ENCODE measurements at places on chromosomes 1 and 21. TPM values are rescaled to one million over a fixed set of nuclear protein-coding genes. Genes with fewer than 3 reads are reported as not detected.

The DNASE2B gene
- not detected for total RNA-seq

The GUCA2A gene
- not detected for total RNA-seq

The ETV3L gene
- not detected for total RNA-seq

DNA sequence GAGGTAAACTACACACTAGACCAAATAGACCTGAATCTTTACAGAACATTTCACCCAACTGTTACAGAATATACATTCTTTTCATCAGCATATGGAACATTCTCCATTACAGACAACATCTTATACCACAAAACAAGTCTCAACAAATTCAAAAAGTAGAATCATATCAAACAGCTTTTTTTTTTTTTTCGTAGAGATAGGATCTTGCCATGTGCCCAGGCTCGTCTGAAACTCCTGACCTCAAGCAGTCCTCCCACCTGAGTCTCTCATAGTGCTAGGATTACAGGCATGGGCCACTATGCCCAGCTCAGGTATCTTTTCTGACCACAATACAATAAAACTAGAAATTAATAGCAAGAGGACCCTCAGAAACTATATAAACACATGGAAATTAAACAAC lies 36.5 kb downstream of the HSF2BP start:
- no peak for DNase-seq
- H3K36me3 ChIP-seq, result no peaks in the 10 kb centered on the region
- H3K27me3 ChIP-seq, result no peaks in the 10 kb centered on the region
- H3K4me1 ChIP-seq, result no peaks in the 10 kb centered on the region
- H3K4me3 ChIP-seq, result no peak overlapping the region

- H3K27ac ChIP-seq, result no peak overlapping the region
- H3K27me3 ChIP-seq, result no peaks in the 10 kb centered on the region
- no peak overlapping the region for H3K4me3 ChIP-seq
- no peaks in the 10 kb centered on the region for H3K36me3 ChIP-seq
- no peaks in the 10 kb centered on the region for H3K4me1 ChIP-seq
Observed at GRCh38 chr1:238624776-238625175, 734.1 kb upstream of the ZP4 start.

DNA sequence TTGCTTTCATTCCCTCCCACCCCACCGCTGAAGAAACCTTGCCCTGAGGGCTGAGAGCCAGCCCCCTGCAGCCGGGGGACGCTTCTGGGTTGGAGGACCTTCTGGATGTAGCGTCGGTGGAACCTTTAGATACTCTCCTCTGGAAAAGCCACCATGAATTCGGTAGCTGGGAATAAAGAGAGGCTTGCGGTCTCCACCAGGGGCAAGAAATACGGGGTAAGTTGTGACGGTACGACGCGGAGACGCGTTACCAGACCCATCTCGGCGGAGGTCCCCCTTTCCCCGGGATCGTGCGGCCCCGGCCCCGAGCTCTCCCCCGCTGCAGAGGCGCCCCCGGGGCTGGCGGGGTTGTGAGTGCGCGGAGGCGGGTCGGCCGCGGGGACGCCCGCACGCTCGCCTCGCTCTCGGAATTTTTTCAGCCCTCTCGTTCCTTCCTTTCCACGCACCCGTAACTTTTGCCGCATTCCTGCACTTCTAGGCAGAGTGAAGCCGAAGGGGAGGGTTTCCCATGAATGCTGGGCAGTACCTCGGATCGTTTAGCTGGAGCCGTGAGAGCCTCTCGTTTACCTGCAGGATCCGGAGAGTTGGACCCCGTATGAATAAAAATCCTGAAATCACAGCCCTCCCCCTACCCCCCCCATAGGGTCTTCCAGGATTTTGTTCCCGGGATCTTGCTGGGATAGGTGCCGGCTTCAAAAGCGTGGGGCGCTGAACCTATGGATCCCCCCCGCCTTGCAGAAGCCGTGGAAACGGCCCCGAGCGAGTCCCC lies 671 bp downstream of the KIF26B start:
- no peaks in the 10 kb centered on the region for H3K36me3 ChIP-seq
- H3K4me1 ChIP-seq, result peaks cover 23% of the 10 kb centered on the region
- peaks cover 30% of the 10 kb centered on the region for H3K27me3 ChIP-seq
- peak overlapping the region; percentile 61 for H3K4me3 ChIP-seq
- no peak for DNase-seq

- H3K36me3 ChIP-seq, result peaks cover 57% of the 10 kb centered on the region
- DNase-seq, result no peak
- no peak overlapping the region for H3K4me3 ChIP-seq
- peaks cover 25% of the 10 kb centered on the region for H3K4me1 ChIP-seq
Observed at GRCh38 chr1:222653178-222653827, 35.4 kb downstream of the MIA3 start.

DNA sequence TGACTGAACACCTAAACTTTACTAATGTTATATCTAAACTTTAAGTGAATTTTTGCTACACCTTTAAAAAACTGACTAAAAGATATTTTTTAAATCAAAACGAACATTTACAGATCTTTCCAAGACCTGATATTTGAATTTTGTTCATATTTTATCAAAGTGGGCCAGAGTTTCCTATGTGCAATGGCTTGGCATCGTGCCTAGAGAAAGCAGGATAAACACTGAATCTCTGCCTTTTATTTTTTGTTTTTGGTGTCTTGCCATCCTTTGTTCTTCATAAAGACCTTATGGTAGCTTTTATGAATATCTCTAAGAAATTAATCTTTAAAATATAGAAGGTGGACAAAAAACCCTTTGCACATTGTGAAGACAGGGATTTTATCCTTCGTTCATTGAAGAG lies 25.8 kb upstream of the VPS26C start:
- H3K4me3 ChIP-seq, result no peak overlapping the region
- DNase-seq, result no peak
- no peaks in the 10 kb centered on the region for H3K36me3 ChIP-seq
- H3K27ac ChIP-seq, result no peak overlapping the region

DNA sequence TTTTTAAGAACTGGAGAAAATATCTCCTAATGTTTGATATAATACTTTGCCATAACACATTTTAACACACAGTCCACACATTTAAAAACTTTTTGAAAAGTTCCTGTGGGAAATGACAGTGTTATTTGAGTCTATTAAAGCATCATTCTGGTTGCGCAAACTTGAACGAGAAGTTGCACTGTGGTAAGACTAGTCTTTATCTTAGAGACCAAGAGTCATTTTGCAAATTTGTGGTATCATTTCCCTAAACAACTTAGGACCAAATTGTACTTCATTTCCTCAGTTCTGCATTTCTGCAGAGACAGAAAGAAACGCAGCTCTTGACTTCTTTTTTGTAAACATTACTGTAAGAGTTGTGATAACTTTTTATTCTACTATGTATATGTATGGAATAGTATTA lies at the start of gene RGS18:
RGS18 (plus strand) TSS at position 282 of the 400 bp plus-strand sequence. CDS start 176 bp downstream, outside the sequence.
- H3K4me1 ChIP-seq, result no peaks in the 10 kb centered on the region
- no peak within 1 kb of the TSS for H3K4me3 ChIP-seq
- no peak for DNase-seq
- no peaks in the 10 kb centered on the region for H3K27me3 ChIP-seq

GRCh38 chr1:56197946-56198345 lies 381.4 kb downstream of the PLPP3 start:
- H3K27me3 ChIP-seq, result no peaks in the 10 kb centered on the region
- H3K36me3 ChIP-seq, result no peaks in the 10 kb centered on the region
- no peak overlapping the region for H3K27ac ChIP-seq
- H3K4me1 ChIP-seq, result no peaks in the 10 kb centered on the region

GRCh38 chr1:91778964-91779363 lies 107.0 kb downstream of the TGFBR3 start:
- H3K27ac ChIP-seq, result no peak overlapping the region
- no peak overlapping the region for H3K4me3 ChIP-seq
- H3K27me3 ChIP-seq, result no peaks in the 10 kb centered on the region
- H3K4me1 ChIP-seq, result peaks cover 4% of the 10 kb centered on the region
- DNase-seq, result no peak

GRCh38 chr1:200062143-200062542 lies 34.6 kb downstream of the NR5A2 start:
- no peak overlapping the region for H3K4me3 ChIP-seq
- no peak overlapping the region for H3K27ac ChIP-seq
- DNase-seq, result no peak
- H3K4me1 ChIP-seq, result no peaks in the 10 kb centered on the region
- no peaks in the 10 kb centered on the region for H3K36me3 ChIP-seq

DNA sequence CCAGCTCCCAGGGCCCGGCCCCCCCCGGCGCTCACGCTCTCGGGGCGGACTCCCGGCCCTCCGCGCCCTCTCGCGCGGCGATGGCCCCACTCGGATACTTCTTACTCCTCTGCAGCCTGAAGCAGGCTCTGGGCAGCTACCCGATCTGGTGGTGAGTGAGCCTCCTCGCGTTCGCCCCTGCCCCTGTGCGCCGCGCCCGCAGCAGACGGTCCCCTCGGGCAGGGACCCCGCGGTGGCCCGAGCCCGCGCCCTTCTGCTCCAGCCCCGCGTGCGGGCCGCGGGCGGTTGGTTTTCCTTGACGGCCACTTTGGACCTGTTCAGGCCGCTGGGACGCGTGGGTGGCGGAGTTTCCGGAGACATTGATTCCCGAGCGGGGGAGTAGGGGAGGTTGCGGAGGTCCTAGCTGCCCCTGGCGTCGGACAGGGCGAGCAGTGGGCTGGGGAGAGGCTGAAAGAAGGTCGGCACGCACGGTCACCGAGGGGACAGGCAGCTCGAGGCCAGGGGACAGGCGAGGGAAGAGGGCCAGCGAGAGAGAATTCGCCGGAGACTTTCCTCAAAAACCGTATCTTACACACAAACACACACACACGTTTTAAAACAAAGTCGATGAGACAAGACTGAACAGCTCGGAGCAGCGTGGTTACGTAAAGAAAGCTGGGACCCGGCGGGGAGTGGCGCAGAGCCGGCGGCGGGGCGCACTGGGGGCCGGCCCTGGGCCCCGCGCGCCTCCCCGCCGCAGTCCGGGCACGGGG lies 427 bp downstream of the WNT3A start:
- no peaks in the 10 kb centered on the region for H3K36me3 ChIP-seq
- H3K4me3 ChIP-seq, result no peak overlapping the region
- H3K4me1 ChIP-seq, result no peaks in the 10 kb centered on the region
- H3K27ac ChIP-seq, result no peak overlapping the region
- no peak for DNase-seq

DNA sequence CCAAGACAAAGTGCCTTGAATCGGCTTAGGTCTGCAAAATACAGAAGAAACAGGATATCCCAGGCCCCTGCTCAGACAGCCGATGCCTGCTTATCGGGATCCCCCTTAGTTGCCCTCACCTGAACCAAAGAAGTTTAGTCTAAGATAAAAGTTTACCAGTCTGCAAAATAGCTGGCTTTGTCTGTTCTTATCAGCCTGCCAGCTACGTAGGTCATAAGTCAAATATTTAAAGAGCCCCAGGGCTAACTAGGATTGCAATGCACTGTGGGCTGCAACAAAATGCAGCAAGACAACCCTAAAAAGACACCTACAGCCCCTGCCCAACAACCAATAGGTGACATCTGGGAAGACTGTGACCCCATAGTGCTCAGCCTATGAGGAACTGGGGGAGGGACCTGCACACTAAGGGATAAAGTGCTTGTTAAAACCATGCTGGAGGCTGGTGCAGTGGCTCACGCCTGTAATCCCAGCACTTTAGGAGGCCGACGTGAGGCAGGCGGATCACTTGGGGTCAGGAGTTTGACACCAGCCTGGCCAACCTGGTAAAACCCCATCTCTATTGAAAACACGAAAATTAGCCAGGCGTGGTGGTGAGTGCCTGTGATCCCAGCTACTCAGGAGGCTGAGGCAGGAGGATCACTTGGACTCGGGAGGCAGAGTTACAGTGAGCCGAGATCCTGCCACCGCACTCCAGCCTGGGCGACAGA lies 27.4 kb downstream of the LRRC3 start:
- H3K4me1 ChIP-seq, result peaks cover 9% of the 10 kb centered on the region
- no peak overlapping the region for H3K4me3 ChIP-seq
- no peaks in the 10 kb centered on the region for H3K36me3 ChIP-seq
- H3K27ac ChIP-seq, result no peak overlapping the region

Measured in CD8-positive, alpha-beta memory T cell (primary cell).